ENCODE measurements at places on chromosomes 1 and 21.

GRCh38 chr1:202122639-202123335, at the start of gene GPR37L1:
TSS of gene GPR37L1 (plus strand) at chr1:202122917. CDS start at chr1:202122964, 47 bp downstream.
- no peak for DNase-seq

- no peak for DNase-seq
These were observed 52.4 kb upstream of the GJA5 start for GRCh38 chr1:147812799-147813198.

DNA sequence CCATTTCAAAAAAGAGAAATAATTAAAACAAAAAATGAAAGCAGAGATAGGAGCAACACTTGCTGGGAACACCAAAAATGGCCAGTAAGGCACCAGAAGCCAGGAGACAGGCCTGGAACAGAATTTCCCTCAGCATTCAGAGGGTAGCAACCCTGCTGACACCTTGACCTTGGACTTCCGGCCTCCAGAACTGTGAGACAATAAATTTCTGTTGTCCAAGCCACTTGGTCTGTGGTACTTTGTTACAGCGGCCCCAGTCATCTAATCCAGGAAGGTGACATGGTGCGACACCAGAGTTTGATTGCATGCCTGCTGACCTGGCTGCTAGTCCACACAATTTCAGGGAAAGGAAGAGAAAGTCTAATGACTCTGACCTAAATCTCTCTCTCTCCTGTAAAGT, 10.6 kb upstream of the RAB4A start:
- DNase-seq, result no peak

GRCh38 chr21:9763306-9763705, 758.1 kb upstream of the TPTE start:
- DNase-seq, result no peak

DNA sequence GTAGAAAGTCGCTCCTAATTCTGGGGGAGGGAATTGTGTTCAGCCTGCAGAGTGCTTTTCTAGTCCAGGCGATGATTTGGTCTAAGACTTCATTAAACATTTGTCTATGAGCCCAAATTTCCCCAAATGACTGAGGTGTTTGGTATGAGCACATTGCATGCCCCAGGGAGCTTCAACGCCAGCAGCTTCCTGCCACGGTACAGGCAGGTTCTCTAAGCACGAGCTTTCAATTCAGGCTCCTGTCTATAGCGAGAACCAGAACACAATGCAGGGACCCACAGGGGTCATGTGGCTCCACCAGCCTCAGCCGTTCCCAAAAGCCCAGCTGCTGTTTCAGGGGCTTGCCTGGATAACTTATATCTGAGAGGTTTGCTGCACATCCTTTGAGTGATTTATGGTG, 34.1 kb upstream of the H6PD start:
- no peak for DNase-seq

GRCh38 chr1:8746554-8746953, 70.9 kb downstream of the RERE start:
- no peak for DNase-seq

- no peak for DNase-seq
These were observed 345.5 kb upstream of the C1orf87 start for GRCh38 chr1:60419023-60419422.

DNA sequence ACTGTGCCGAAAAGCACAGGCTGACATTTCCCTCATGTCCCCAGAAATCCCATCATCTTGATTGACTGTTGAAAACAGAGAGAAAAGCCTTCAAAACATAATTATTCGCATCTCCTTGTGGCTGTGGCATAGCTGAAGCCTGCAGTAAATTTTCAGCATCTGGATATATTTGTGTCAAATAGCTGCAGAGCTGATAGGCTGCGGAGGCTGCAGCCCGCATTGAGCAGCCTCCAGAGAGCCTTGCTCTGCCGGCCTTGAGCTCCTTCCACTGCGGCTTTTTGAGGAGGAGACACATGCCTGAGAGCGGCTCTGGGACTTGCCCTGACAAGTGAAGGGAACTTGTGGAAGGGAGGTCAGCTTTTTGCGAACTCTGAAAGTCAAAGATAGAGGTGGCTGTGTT, 144.7 kb downstream of the RYR2 start:
- DNase-seq, result no peak

DNA sequence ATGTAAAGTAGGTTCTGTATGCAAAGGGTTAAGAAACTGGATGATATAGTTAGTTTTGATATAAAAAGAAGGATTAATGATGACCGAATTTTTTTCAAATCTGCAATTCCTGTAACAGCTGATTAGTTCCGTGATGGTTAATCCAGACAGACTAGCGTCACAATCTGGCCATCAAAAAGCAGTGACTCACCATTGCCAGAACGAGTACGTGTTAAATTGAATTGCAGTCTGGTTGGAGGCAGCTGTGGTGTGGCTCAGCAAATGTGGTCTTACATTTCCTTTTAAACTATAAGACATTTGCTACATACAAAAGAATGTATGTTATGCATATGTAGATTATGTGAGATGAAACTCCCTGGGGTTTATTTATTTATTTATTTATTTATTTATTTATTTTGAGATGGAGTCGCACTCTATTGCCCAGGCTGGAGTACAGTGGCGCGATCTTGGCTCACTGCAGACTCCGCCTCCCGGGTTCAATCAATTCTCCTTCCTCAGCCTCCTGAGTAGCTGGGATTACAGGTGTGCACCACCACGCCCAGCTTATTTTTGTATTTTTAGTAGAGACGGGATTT, 139.8 kb downstream of the RYR2 start:
- no peak for DNase-seq

DNA sequence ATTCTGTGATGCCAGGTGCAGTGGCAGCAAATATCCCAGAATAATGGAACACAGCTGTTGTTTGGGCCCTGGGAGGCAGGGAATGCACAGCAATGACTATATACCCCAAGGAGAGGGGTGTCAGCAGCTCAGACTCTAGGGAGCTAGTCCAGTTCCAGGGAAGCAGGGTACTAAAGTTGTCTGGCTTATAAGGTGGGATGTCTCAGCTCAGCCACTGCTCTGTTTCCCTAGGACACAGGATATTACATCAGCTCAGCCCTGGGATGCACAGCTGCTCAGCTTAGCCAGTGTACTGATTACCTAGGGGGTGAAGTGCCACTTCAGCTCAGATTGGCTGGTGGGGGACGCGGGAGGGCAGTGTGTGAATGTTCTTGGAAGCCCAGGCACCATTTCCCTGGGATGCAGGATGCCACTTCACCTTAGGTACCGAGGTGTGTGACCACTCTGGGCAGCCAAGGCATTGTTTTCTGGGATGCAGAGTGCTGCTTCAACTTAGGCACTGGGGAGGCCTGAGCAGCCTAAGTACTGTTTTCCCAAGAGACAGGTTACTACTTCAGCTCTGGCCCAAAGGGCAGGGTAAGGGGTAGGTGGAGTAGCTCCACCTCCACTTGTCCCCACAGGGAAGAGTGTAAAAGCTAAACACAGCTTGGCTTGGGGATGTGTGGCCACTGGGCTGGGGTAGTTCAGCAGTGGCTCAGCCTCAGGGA, 59.4 kb downstream of the DIPK1A start:
- DNase-seq, result no peak

DNA sequence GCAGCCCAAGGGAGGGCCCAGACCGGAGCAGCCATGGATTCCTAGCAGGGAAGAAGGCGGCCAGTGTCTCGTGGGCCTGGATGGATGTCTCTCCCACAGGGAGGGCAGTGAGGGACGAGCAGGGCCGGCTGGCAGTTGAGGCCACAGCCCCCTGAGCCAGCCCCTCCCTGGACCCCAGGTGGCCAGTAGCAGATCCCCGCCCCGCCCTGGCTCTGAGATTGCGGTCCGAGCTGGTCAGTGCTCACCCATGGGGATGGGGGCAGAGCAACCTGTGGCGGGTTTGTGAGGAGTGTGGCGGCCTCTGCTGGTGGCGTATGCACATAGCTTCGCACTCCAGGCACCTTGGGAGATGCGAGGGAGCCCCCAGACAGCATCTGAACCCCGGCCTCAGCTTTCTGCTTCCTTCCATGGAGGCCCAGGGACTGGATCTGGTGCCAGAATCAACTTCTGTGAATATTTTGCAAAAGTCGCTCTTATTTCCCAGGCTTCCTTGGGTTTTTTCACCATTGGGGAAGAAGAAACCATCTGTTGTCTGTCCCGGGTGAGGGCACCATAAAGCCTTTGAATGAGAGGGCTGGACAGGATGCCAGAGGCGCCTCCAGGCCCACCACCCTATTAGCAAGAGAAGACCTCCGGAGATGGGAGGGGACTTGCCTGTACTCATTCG, 8.4 kb upstream of the KCNN3 start:
- DNase-seq, result peak; percentile 59

- no peak for DNase-seq
These were observed 513.0 kb downstream of the PTPRC start for GRCh38 chr1:199151634-199152425.

DNA sequence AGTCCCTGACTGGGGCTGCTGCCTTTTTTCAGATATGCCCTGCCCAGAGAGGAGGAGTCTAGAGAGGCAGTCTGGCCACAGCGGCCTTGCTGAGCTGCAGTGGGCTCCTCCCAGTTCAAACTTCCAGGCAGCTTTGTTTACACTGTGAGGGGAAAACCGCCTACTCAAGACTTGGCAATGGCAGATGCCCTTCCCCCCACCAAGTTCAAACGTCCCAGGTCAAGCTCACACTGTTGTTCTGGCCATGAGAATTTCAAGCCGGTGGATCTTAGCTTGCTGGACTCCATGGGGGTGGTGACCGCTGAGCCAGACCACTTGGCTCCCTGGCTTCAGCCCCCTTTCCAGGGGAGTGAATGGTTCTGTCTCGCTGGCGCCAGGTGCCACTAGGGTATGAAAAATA, 18.3 kb upstream of the C1orf53 start:
- DNase-seq, result no peak

GRCh38 chr1:201181726-201182125, 8.9 kb upstream of the IGFN1 start:
- DNase-seq, result no peak

DNA sequence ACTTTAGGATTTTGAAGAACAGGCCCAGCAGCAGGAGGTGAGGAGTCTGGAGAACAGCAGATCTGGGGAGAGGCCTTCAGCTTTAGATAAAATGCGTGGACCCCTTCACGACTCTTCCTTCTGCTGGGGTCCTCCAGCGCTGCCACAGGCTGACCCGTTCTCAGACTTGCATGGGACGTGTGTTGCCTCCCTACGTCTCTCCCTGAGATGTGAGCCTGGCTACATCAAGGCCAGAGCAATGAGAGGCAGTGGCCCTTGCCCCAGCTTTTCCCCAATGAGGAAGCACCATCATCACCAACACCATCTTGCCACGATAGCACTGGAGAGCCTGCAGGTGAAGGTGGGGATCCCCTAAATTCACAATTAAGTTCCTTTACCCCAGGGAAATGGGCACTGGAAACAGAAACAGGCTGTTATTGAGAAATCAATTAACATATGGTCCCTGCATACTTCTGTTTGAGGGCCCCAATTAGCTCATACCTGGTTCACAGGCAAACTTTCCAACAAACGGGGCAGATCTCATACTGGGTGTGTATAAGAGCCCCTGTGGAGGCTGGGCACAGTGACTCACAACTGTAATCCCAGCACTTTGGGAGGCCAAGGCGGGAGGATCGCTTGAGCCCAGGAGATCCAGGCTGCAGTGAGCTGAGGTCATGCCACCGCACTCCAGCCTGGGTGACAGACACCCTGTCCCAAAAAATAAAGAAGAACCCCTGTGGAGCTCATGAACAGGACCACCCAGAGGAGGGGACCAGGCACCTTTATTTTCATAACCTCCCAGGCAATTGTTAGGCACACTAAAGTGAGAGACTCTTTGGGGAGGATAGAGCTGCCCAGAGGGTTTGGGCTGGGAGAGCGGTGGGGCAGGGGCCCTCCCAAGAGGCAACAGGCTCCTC, 12.1 kb upstream of the ADAMTSL4 start:
- no peak for DNase-seq

GRCh38 chr1:168907053-168907452, 178.0 kb upstream of the DPT start:
- DNase-seq, result no peak

DNA sequence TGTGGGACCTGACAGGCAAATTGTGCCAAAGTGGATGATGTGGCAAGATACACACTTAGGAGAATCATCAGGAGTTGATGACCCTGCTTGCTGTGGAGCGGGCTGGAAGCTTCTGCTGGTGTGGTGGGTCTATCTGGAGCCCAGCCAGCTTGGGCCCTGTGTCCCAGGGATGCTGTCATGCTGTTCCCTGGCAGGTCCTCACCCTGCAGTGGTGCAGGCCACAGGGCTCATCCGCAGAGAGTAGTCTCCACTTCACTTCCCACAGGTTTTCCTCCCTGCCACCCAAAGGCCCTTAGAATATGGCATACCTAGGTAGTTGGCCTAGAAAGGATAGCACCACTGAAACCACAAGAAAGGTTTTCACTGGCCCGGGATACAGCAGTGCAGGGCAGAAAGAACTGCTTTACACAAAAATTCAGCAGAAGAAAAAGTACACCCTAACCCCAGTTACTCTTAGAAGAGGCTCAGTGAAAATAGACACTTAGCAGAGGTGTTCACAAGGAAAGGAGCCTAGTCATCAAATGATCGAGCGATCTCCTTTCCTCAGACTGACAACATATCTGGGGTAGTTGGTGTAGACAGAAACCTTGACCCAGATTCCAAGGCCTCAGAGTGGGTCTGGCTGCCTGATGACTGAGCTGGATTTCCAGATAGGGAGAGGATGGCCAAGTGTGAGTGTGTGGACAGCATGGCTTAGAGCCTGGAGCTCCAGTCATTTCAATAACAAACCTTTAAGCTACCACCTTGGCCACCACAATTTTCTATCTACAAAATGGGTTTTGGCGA, 1.3 kb upstream of the C1orf226 start:
- peak; percentile 40 for DNase-seq

DNA sequence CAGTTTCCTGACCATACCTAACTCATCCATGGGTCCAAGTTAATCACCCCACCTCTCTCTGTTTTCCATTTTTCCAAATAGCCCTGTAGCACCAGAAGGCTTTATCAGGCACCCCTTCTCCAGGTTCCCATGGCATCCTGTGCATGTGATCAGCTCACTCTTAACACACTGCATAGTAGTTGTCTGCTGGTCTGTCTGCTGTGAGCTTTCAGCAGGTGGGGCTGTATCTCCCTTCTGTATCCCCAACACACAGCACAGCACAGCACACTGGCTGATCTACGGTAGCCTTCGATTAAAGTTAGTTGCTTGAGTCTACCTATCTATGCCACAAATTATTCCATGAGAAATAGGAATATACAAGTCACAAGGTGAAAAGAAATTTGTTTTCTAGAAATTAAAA, 54.3 kb upstream of the C1orf198 start:
- DNase-seq, result peak; percentile 63

GRCh38 chr1:160179336-160179735, 11.0 kb upstream of the CASQ1 start:
- DNase-seq, result peak; percentile 62

GRCh38 chr21:15614766-15615165, 115.0 kb upstream of the USP25 start:
- no peak for DNase-seq

DNA sequence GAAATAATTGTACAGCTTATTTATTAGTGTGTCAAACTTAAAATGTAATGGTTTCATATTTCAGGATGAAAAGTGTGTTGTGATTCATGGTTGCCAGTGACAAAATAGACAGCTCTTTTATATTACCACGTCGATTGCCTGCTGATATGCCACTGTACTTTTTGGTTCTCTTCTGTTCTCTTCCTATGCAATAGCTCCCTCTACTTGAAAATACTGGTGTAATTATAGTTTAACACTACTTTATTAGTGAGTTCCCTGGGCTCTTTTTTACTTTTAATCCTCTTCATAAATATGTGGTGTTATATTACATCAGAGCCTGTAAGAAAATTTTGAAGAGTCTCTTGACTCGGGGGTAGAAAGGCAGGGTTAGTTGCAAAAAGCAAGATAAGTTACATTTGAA, 111.3 kb downstream of the PATJ start:
- DNase-seq, result no peak

GRCh38 chr1:233844692-233845091, 59.8 kb upstream of the SLC35F3 start:
- no peak for DNase-seq

- no peak for DNase-seq
These were observed 192.5 kb upstream of the FOXD3 start for GRCh38 chr1:63129855-63130254.

Data from erythroblast (primary cell).